GM19239 (cell line): ENCODE measurements at places on chromosomes 4 and X.
A peak's percentile ranks its signal among the peaks of the same experiment; 100 is the strongest.

DNA sequence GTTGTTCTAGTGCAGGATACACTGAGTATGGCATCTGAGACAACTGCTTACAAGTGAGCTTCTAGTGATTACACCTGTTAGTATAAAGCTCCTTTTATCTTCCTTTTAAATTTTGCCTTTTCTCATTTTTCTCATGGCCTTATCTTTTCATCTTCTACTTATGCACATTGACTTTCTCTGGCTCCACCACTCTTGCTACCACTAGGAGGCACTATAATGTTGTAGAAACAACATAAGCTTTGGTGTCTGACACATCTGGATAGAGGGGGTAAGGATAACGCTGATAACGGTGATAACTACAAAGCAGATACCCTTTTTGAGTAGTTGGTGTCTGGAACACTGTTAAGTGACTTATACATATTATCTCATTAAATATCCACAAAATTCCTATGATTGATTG is 187.4 kb upstream of the TEX13C start:
- no peak for DNase-seq

GRCh38 chrX:134911348-134911747 is 79.4 kb upstream of the SMIM10 start:
- no peak for DNase-seq

GRCh38 chr4:167000141-167000852 is 234.0 kb downstream of the SPOCK3 start:
- no peak for DNase-seq

DNA sequence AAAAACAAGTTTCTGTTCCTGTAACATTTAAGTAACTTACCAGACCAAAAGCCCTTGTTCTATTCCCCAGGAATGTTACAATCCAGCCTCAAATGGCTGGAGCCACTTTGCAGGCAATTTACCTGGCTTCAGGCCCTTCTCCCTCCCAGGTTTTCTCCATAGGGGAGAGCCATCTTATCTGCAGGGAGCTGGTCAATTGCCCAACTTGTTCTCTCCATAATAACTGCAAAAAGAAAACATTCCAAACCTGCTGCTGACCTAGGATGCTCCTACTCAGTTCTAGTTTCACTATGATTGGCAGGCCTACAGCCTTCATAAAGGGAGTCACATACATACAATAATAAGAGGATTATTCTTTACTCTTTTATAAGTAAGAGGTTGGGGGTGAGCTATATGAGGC is 670.7 kb downstream of the PCDH7 start:
- DNase-seq = no peak

GRCh38 chrX:21528076-21528475 is 130.1 kb downstream of the KLHL34 start:
- DNase-seq = no peak

- no peak for DNase-seq
Observed at GRCh38 chr4:94475794-94476193, 24.1 kb downstream of the PDLIM5 start.

- no peak for DNase-seq
Observed at GRCh38 chr4:138205531-138206233, 36.5 kb downstream of the SLC7A11 start.

DNA sequence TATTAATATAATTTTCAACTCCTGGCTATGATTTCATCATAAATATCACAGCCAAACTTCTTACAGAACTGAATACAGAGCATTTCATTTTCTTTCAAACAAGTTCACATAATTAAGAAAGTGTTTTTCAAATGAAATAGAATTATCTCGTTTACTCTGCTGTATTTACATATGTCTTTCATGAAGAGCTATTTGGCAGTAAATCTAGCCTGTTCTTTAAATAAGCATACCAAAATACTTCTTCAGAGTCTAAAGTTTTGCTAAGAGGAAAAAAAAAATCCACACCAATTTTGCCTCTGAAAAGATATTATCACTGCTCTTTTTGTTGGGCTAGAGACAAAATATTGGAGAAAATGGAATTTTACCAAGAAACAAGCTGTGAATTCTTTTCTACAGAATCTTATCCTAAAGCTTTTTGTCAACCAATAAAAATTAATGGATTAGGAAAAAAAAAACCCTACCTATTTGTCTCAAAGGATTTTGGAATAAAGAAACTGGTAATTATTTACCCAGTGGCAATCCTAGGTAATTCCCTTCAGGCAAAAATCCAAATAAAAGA is 287.9 kb upstream of the NR3C2 start:
- DNase-seq = no peak

DNA sequence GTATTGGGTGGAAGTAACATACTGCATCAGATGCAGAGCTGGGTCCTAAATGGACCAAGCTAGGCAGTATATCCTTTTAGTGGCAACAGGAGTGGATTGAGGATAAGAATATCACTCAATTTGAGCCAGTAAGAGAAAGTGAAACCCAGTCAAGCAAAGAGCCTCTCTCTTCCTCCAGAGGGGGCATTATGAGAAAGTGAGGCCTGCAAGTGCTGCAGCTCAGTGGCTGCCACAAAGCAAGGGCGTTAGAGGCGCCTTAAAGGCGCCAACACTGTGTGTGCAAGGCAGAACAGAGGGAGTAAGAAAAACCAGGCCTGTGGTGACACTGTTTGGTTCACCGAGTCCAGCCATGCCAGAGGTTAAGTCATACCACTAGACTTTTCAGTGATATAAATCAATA is 17.5 kb downstream of the STX18 start:
- DNase-seq = peak; percentile 50

GRCh38 chr4:137025484-137026059 is 506.7 kb downstream of the PCDH18 start:
- no peak for DNase-seq

DNA sequence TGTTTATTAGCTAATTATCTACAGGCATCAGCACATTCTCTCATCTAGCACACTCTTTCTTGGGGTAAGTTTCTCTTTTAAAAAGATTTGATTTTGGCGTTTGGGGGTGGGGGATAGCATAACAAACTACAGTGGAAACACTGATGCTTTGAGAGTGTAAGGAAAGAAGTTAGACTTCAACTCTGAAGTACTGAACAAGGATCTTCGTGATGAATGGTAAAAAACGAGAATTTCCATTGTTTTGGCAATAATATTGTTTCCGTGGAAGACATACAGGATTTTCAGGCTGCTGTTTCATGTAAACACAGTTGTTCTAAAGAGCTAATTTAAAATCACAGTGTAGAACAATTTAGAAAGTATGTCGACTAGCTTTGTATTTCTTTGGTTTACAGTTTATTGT is 451 bp downstream of the LPAR4 start:
- no peak for DNase-seq

DNA sequence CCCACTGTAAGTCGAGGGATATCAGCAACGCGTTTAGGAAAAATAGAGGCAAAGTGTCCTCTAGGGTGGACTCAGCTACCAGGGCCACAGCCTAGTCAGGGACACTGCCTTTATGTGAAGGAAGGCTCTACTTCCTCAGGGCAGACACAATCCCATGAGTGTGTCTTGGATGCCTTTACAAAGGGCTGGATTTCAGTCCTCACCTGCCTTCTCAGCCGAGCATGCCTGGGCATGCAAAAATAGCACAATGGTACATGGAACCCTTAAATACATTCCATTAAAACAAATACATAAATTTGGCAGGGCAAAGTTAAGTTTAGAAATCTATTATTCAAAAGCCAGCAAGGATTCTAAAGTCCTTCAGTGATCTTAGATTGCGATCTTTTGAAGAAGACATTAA is 51.1 kb downstream of the DMD start:
- no peak for DNase-seq

DNA sequence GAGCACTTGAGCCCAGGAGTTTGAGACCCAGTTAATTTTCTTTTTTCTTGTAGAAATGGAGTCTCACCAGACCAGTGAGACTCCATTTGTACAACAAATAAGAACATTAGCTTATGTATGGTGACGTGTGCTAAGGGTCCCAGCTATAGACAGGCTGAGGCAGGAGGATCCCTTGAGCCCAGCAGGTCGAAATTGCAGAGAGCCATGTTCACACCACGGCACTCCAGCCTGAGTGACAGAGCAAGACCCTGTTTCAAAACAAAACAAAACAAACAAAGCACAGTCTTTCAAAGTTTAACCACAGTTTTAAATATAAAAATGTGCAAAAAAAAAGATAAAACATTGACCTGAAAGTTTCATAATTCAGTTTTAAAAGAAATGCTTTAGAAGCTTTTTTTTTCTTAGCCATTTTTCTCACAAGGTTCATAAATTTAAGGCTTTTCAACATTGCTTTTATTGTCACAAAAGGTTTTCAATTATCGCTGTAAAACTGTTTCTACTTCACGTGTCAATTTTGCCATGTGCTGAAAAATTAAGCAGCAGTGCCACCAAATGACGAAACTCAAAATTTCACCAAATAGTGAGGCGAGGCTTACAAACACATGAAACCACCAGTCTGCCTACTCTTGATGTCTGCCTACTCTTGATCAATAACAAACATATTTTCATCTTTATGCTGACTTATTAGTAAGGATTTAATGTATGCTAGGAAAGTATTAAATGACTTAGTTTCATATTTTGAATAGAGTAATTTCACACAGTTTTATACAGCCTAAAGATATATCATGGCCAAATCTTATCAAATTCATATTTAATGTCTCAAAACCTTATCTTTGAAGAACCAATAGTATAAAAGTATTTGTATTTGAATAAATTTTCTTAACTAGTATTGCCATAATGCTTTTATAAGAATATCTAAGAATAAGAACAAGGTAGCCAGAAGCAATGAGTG is 126.3 kb downstream of the NEK1 start:
- peak; percentile 25 for DNase-seq

DNA sequence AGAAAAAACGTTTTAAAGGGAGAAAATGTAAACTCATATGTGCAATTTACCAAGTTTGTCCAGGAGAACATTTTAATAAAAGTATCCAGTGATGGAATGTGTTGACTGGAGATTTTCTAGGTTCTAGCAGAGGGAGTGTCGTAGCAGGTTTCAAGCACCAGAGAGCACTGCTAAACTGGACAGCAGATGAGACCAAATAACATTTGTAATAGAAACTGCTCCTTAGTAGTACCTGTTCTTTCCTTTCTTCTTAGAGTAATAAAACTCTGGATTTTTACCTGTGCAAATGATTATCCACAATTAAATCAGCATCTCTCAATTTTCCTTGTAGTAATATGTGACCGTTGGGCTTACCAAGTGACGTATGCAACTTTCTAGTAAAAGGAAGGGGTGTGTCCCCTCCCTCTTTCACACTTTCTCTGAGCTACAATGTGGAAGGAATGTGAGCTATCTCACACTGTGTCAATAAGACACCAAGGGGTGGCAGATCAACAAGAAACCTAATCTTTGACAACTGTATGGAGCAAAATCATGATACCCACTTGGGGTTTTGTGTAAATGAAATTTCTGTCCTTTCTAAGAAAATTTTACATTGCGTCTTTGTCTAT is 9.5 kb downstream of the HPGDS start:
- DNase-seq = no peak

DNA sequence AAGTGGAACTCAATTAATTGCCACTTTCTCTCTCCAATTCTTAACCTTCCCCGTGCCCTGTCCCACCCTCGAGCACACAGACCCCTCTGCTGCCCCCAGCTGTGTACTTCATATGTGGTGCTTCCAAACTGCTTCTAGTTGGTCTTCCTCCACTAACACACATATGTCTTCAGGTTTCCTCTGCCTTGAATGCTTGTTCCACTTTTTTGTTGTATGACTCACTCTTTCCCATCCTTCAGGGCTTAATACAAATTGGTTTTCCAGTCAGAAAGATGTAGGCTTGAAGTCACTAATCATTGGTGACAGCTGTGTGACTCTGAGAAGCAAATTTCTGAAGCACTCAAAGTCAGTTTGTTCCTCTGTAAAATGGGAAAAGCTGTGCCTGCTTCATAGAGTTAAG is 30.6 kb downstream of the TRIM2 start:
- no peak for DNase-seq

- no peak for DNase-seq
Observed at GRCh38 chr4:77384094-77384493, 221.5 kb upstream of the CXCL13 start.

- no peak for DNase-seq
Observed at GRCh38 chr4:104919406-104919805, 227.3 kb upstream of the TET2 start.

DNA sequence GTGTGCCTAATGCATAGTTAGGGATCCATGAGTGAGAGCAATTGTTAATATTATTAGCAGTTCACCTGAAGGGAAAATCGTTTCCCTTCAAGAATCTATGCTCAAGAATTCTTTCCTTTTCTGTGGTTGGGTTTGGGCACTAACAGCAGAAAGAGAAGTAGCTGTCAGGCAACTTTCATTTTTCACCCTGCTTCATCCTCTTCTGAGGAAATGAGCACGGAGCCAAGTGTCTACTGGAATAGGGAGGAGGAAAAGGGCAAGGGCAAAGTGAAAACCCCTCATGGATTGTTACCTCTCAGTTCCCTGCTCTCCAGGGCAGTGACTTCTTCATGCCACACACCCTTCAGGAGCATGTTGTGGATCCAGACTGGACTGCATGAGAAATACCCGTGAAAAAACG is 2.6 kb upstream of the HPGDS start:
- DNase-seq = no peak

DNA sequence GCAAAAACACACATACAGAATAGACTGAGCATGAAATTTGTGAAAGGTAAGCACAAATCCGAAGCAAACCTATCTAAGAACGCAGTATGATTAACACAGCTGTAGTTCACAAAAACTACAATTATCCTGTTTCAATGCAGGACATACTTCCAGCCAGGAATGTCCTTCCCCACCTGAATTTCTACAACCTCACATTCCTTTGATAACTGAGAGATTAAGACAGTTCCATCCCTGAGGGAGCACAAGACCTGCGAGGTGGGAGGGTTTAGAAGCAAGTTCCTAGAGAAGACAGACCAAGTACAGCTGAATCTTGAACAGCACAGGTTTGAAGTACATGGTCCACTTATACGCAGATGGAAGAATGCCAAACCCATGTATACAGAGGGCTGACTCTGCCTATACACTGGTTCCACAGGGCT is 10.6 kb downstream of the ABCG2 start:
- no peak for DNase-seq

- no peak for DNase-seq
Observed at GRCh38 chr4:23390246-23390645, 499.6 kb downstream of the PPARGC1A start.

DNA sequence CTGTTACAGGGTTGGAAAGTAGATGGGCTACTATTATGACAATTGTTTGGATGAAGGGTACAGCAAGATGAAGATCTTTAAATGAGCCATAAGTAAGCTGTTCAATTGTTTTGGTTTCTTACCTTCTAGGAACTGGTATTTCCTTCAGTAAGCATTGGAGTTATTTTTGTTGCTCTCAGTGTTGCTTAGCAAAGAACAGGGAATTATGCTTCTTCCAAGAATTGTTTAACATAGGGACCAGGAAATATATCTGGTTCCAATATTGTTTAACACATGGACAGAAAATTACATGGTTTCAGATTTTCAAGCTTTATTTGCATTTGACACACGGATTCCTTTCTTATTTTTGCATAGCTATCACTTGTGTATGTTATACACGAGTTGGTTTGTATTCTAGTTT is 1999.0 kb downstream of the ARAP2 start:
- DNase-seq = no peak

DNA sequence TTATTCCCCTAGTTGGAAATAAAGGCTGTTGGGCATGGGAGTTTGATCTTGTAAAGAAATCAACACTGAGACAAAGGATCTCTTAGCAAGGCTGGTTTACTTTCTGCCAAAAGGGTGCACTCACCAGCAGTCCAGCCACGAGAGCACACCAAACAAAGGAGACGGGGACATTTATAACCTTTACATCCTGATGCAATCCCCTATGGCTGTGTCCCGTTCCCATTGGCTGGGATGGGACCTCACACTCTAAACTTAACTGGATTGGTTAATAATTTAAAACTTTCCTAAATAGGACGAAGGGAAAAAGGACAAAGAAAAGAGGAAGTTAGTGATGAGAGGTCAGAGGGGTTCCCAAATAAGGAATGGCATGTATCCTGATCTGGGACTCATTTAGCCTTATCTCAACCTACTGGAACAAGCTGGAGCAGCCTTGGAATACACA is 17.9 kb downstream of the METAP1 start:
- no peak for DNase-seq
